ENCODE measurements at places on chromosomes 7 and 10.

GRCh38 chr7:90401989-90402388, 1.3 kb upstream of the CLDN12 start:
- no peak for DNase-seq

DNA sequence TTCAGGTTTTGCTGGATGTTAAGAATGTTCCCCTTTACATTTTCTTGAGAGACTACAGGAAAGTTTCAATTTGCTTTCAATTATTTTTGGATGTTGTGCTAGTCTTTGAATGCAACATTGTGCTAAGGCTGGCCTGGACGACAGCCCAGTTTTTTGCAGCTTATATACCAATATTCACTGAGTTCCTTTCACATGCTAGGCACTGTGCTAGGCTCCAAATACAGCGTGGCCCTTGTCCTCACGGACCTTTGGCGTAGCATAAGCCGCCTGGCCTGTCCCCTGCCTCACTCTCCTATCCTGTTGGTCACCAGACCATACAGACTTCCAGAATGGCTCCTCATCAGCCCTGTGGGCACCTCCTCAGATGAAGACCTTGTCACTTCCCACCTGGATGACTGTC, 19.5 kb upstream of the HSPA12A start:
- no peak for DNase-seq

DNA sequence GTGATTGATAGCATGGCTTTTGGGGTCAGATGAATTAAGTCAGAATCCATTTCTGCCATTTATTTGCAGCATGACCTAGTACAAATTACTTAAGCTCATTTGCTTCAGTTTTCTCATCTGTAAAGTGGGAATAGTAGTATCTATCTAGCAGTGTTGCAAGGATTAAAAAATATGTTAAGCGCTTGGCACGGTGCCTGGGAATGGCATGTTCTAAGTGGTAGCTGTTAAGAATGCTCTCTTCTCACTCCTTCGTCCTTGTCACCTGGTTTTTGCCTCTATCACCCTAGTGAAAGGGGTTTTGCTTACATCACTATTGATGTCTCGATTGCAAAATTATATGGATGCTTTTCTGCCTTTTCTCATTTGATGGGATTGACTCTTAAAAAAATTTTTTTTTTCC, 7.4 kb downstream of the TMEM248 start:
- DNase-seq = no peak

DNA sequence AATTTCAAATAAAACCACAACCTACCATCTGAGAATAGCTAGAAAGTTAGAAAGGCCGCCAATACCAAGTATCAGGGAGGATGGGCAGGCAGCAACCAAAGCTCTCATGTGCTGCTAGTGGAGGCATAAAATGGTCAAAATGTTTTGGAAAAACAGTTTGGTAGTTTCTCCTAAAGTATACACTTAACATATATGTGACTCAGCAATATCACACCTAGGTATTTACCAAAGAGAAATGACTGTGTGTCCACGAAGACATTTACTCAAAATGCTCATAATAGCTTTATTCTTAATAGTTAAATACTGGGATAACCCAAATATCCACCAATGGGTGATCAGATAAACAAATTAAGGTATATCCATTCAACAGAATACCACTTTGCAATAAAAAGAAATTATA, 14.3 kb downstream of the RHEB start:
- no peak for DNase-seq

- DNase-seq = no peak
Observed at GRCh38 chr10:31187607-31188210, 131.3 kb upstream of the ZEB1 start.

GRCh38 chr10:15369256-15370211, 1.6 kb downstream of the FAM171A1 start:
- no peak for DNase-seq

DNA sequence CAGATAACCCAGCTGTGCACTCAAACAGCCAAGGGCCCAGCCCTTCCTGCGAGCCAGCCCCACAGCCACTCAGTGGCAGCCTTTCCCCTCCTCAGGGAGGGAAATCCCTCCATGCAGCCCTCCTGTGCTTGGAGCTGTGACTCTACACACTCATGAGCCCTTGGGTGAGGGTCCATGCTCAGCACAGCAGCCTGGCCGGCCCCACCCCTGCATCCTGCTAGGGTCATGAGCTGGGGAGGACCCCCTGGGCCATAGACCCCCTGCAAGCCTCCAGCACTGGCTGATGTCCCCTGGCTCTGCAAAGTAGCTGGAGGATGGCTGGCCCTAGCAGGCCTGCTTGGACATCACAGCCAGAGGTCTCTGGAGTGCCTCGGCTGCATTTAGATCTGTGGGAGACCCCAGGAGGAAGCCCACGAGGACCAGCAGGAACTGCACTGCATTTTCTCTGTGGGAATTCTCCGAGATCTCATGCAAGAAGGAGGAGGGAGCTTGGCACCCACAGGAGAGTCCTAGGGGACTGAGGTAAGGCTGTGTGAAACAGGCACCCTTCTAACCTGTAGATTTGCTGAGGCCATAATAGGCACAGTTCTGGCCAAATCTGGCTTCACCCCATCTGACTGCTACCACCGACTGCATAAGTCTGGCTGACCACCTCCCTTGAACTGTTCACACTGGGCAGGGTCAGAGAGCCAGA, 17.4 kb downstream of the TMEM273 start:
- no peak for DNase-seq

DNA sequence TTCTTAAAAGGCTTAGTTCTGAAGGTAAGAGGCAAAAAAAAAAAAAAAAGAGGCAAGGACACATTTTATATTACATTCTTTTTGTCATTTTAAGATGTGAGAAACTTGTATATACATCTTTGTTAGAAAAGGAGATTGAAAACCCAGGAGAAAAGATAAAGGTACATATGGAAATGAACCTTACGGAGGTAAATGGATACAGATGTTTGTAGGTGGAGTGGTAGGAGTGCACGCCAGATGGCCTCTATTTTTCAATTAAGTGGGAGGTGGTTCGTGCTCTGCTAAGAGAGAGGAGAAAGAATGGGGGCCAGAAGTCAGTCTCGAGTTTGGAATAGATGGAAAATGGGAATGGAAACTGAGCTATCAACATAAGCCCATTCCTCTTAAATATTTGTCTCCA, 622.5 kb upstream of the GHITM start:
- DNase-seq = no peak

- DNase-seq = no peak
Observed at GRCh38 chr10:126124046-126124445, 227.7 kb downstream of the FANK1 start.

DNA sequence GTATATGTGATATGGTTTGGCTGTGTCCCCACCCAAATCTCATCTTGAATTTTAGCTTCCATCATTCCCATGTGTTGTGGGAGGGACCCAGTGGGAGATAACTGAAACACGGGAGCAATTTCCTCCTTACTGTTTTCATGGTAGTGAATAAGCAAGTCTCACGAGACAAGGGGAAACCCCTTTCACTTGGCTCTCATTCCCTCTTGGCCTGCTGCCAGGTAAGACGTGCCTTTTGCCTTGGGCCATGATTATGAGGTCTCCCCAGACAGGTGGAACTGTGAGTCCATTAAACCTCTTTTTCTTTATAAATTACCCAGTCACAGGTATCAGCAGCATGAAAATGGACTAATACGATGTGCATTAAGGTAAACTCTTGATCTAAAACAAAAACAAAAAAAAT, 357.1 kb upstream of the AOAH start:
- DNase-seq = no peak

GRCh38 chr7:149741629-149742028, 31.8 kb downstream of the ZNF467 start:
- no peak for DNase-seq

GRCh38 chr7:106480161-106480579, 180.8 kb downstream of the CCDC71L start:
- no peak for DNase-seq

GRCh38 chr7:2941216-2941859, 97.2 kb upstream of the GNA12 start:
- no peak for DNase-seq

- DNase-seq = no peak
Observed at GRCh38 chr7:71896535-71896934, 515.6 kb downstream of the CALN1 start.

DNA sequence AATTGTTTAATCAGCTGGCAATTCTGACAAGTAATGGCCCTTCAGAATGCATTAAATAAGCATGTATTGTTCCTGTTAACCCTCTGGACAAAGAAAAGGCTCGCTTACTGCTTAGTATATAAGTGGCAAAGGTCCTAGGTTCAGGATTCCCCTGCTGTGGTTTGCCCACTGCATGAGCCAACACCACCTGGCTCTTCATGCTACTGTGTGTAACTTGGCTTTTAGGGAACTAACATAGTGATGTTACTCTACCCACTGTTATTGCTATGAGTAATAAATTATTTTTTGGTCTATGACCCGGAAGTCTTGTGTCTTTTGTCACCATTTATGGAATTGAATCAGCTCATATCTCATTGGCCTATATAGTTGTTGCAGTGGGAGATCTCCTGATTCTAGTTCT, 791.7 kb upstream of the PHF14 start:
- no peak for DNase-seq

Data from kidney glomerular epithelial cell (primary cell).